ENCODE measurements at places on chromosomes 5 and 9. TPM values are rescaled to one million over a fixed set of nuclear protein-coding genes. Genes with fewer than 3 reads are reported as not detected.

CDH9 gene
- total RNA-seq = not detected

B4GALT1 gene
- total RNA-seq = 23.8 TPM

PDZD2 gene
- total RNA-seq = 0.97 TPM

LAMC3 gene
- total RNA-seq = 0.43 TPM

BTNL9 gene
- not detected for total RNA-seq

MYMK gene
- not detected for total RNA-seq

GRCh38 chr5:34657274-34657921 is 1.3 kb downstream of the RAI14 start:
- peak; percentile 69 for DNase-seq

- no peak for DNase-seq
These were observed 228.6 kb downstream of the NR3C1 start for GRCh38 chr5:143174714-143175398.

GRCh38 chr9:88969646-88970373 is 21.5 kb upstream of the S1PR3 start:
- DNase-seq = no peak

GRCh38 chr9:92666912-92667532 is 2.9 kb downstream of the IPPK start:
- DNase-seq = no peak

GRCh38 chr5:3377176-3377575 is 218.5 kb upstream of the IRX1 start:
- no peak for DNase-seq

- DNase-seq = no peak
These were observed 70.1 kb upstream of the CCDC180 start for GRCh38 chr9:97237311-97237786.

DNA sequence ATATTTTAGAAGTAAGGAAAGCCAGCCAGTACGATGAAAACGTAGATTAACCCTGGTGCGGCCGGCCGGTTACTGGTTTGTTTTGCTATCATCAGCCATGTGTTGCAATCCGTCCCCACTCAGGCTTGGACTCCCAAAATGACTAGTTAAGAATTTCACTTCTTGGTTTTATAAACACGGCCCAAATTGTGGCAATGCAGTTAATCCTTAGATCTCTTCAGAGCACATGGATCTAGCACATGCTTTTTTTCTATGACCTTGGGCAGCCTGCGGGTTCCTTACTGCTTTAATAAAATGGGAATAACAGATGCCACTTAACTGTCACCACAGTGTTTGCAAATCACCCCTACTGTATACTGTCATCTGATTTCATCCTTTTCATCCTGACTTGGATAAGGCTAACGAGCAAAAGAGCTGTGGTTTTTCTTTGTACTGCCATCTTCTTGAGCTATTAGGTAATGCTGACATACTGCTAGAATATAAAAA is 1.5 kb downstream of the NDFIP1 start:
- DNase-seq = peak; percentile 91

DNA sequence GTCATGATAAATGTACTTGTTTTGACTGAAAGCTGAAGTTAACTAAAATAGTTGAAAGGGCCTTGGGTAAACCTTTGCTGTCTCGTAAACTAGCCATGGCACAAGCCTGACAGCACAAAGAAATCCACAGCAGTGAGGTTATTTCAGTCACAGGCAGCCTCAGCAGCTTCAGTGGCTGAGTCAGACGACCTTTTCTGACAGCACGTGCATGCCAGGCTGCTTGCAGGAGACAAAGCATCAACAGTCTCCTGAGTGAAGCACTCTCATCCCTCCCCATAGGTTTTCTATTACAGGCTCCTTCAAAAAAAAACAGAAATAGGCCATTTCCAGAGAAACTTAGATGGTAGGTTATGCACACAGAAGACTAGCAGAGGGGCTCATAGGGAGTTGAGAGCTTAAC is 34.6 kb downstream of the OXCT1 start:
- peak; percentile 79 for DNase-seq

GRCh38 chr5:138339091-138339456 is 1.0 kb downstream of the FAM53C start:
- peak; percentile 31 for DNase-seq

- DNase-seq = peak; percentile 71
These were observed 113.2 kb upstream of the RANBP3L start for GRCh38 chr5:36414869-36415282.

DNA sequence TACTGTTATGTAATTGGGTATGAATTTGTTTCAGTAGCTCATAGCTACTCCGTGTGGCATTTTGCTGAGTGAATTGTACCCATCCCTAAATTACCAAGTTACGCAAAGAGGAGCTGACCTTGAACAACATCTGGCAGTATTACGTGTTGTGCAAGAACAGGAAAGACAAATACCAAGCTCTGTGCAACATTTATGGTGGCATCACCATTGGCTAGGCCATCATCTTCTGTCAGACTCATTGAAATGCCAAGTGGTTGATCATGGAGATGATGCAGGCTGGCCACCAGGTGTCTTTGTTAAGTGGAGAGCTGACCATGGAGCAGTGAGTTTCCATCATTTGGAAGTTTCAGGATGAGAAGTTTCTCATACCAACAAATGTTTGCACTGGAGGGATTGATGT is 15.0 kb downstream of the ZSWIM6 start:
- DNase-seq = peak; percentile 37
